G401 (cell line): ENCODE measurements at places on chromosomes 7 and 10. TPM values are rescaled to one million over a fixed set of nuclear protein-coding genes. Genes with fewer than 3 reads are reported as not detected.
A peak's percentile ranks its signal among the peaks of the same experiment; 100 is the strongest.

Gene SLC39A12
- not detected in 2 replicates for total RNA-seq

Gene CDK14
- not detected in 2 replicates for total RNA-seq

GRCh38 chr10:64191286-64191685 lies 670.1 kb downstream of the REEP3 start:
- no peak for DNase-seq

- DNase-seq, result no peak
Observed at GRCh38 chr10:119973281-119973680, 80.8 kb downstream of the SEC23IP start.

- peak; percentile 20 for DNase-seq
Observed at GRCh38 chr10:94963901-94964300, 25.4 kb downstream of the CYP2C9 start.

DNA sequence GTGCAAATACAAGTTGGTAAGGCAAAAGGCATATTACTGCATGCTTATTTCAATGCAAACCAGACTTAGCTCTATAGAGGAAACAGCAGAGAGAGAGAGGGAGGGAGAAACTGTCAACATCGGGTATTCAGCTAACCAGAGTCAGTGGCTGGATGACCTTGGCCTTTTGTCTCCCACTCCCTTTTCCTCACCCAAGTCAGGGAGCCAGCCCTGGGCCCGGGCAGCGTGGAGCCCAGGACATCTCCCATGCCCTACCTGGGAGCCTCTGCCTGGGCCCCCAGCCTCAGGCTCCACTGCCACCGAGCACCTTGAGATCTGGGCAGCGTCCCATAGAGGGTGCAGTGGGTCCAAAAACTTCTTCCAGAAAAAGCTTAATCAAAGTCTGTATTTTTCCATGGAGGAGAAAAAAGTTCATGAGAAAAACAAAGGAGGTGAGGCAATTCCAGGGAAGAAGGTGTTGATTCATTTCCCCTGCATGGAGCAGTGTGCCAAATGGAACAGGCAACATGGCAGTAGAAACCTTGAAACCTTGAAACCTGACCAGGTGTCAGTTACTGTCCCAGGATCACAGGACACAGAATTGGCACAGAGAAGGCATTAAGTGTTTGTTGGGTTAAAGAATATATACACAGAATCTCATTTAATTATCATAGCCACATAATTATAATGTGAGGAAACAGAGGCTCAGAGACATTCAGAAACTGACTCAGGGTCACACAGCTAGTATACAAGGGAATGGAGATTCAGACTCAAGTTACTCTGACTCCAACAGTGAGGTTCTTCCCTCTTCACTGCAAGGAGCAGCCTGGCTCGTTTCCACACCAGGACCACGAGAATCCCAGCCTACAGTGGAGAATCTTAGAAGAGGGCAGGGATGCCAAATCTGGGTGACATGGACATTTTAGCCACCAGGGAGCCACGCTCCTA lies 5.8 kb upstream of the NCOA4 start:
- no peak for DNase-seq

DNA sequence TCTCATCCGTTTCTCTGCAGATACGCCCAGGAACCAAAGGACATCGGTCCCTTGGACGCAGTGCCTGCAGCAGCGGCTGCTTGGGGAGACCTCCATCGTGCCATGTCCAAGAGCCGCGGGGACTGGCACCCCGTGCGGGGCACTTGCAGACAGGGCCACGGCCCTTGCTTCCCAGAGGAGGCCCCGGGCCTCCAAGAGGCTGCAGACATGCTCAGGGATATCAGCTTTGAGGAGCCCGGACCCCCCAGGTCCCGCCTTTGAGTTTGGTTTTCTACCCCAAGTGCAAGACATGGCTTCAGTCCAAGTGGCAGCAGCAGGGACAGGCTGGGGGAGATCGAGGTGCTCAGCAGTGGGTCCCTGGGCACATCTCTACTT lies 279.6 kb downstream of the ELFN1 start:
- DNase-seq, result no peak

- no peak for DNase-seq
Observed at GRCh38 chr7:94042381-94042780, 38.2 kb upstream of the BET1 start.
